ENCODE measurements at places on chromosomes 16 and 17.

DNA sequence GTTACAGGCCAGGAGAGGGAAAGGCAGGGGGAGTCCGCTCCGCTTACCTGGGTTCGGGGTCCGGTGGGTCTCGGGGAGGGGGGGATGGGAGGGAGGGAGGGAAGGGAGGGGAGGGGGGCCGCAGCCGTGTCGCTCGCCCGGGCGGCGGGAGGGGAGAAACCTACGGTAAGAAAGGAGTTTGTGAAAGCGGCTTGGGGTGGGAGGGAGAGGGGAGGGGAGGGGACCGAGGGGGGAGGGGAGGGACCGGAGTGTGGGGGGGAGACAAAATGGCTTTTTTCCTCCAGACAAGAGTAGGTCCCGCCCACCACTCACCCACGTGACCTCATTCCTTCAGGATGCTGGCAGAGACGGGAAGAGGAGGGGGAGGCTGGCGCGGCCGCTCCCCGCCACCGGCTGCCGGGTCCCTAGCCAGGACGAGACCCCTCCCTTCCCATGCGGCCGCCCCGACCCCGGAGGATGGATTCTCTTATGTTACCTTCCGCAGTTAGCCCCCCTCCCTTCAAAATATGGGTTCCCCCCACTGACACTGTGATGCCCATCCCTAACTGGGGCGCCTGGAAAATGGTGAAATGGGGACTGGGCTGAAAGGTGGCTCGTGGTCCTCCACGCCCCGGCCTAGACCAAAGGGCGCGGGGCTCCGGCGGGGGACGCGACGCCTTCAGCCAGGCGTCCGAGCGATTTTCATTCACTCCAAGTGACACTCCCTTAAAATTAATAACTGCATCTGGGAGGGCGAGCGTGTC, at the start of gene PCGF2:
Gene PCGF2, minus strand, starts transcription at position 188 of the 743 bp plus-strand sequence. CDS start 7,934 bp downstream, outside the sequence.
- DNase-seq = peak; percentile 84

- peak; percentile 77 for DNase-seq
Measured at GRCh38 chr17:50094243-50094752, 853 bp upstream of the PDK2 start.

GRCh38 chr16:84847564-84848355, 28.0 kb downstream of the CRISPLD2 start:
- no peak for DNase-seq

DNA sequence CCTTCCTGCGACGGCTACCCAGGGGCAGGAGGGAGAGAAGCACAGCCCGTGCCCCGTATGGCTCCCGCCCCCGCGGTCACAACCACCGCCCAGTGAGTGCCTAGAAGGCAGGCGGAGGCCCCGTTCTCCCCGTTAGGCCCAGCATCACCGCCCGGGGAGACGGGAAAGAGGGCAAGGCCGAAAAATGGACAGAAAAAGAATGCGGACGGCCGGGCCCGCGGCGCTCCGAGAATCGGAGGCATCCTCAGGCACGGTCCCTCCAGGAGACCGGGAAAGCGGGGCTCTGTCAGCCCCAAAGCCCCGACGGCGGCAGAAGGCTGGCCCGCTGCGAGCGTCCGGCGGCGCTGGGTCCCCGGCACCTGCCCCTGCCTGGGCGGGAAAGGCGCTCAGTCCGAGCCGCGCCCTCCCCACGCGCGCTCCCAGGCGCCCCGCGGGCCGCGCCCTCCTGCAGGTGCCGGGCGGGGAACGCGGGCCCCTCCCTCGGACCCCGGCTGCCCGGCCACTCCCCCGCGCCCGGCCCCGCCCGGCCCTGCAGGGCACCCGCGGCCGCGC, 407 bp downstream of the MCRIP1 start:
- DNase-seq = no peak

GRCh38 chr17:57984261-57984890, 3.7 kb downstream of the VEZF1 start:
- DNase-seq = no peak

DNA sequence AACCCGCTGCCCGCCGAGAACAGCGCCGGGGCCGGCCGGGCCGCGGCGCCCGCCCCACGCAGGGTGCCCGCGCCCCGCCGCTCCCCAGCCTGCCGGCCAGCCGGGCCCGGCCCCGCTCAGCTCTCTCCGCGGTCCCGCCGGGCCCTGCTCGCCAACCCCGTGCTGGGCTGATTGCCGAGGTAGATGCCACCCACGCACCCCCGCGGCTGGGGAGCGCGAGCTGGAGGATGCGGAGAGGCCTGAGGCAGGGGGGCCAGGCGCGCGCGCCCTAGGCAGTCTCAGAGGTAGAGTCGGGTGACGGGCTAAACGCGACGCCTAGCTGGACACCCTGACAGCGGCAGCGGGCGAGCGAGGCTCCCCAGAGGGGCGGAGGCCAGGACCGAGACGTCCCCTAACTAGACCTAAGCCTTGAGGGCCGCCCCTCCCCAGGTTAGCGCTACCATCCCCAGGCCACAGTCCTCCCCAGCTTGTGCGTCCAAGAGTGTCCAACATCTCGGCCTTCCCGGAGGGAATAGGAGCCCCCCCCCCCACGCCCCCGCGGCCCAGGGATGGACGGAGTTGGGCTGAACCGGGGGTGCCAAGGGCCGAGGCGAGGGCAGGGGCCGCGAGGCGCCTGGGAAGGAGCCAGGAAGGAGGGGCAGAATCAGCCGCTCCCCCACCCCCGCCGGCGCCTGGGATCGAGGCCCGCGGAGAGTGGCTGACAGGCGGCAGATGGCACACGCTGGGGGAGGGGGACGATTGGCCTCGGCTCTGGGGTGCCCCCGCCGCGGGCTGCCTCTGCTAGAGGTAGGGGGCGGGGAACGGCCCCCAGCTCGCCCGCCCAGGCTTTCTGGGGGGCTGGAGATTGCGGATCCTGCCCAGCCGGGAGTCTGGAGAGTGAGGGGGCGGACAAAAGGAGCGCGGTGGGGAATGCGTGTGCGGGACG, 2.5 kb upstream of the ZNF423 start:
- no peak for DNase-seq

GRCh38 chr17:16439303-16439791, 24.0 kb downstream of the TRPV2 start:
- DNase-seq = no peak

- DNase-seq = no peak
Measured at GRCh38 chr17:27346228-27346899, 52.5 kb downstream of the WSB1 start.

DNA sequence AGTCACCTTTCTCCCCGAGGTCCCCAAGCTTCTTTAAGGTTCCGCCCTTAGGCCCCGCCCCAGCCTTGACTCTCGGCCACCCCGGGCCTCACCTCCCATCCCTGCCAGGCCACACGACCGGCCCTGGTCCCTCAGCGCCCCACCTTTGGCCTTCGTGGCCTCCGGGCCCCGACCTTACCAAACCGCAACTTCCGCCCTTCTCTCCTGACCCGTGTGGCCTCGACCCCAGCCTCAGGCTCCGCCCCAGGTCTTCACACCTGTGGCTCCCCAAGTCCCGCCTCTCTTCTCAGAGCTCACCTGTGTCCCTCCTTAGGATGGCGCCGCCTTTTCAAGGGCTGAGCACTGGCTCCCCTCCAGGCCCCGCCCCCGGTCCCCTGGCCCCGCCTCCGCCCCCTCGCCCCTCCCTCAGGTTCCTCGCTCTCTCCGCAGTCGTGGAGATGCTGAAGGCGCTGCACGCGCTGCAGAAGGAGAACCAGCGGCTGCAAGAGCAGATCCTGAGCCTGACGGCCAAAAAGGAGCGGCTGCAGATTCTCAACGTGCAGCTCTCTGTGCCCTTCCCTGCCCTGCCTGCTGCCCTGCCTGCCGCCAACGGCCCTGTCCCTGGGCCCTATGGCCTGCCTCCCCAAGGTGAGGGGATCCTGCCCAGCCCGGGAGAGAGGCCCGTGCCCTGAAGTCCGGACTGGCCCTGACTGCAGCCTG, 10.0 kb upstream of the CISD3 start:
- no peak for DNase-seq

GRCh38 chr17:28849281-28849680, 5.5 kb upstream of the ERAL1 start:
- DNase-seq = no peak

GRCh38 chr17:32206861-32207260, 58.8 kb upstream of the RHBDL3 start:
- DNase-seq = no peak

GRCh38 chr16:88315543-88316105, 67.1 kb upstream of the ZNF469 start:
- no peak for DNase-seq

GRCh38 chr17:51189628-51190027, 23.4 kb downstream of the NME2 start:
- no peak for DNase-seq

DNA sequence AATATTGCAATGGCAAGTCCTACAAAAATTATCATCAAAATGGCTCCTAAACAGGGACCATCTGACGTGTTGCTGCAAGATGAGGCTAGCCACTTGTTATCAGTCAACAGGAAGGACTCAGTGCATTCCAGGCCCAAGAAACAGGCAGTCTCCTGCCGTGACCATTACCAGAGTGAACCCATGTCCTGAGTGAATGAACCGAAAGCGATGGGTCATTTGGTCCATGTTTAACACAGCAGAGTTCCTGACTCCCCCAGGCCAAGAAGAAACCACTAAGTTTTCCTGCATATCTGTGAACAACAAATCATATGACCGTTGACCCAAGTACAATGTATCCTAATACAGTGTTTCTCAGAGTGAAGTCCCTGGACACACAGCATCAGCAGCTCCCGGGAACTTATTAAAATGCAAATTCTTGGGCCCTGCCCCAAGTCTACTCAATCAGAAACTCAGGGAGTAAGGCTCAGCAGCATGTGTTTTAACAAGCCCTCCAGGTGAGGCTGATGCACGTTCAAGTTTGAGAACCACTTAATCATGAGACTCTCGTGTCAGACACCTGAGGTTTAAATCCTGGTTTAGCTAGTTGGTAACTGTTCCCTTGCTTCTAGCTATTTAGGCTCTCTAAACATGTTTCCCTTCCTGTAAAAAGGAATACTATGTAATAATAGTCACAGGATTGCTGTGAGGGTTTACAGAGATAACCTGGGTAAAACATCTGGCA, 429.4 kb upstream of the MAF start:
- no peak for DNase-seq

GRCh38 chr16:48433850-48434530, 48.8 kb upstream of the SIAH1 start:
- DNase-seq = no peak

DNA sequence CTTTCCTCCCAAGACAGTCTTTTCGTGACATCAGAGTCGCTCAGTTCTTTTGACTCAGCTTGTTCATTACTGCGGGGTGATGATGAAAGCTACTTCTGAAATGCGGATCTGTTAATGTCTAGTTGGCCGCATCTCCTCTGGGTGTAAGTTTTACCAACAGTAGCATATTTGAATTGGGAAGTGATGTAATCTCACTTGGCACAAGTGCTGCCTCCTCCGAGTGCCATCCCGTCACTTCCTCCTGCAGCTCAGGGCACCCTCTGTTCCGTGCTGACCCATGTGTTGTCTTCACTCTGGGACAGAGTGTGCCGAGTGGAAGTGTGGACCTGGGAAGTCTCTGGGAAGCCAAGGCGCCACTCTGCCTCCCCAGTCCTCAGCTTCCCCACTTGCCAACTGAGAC, 8.9 kb downstream of the ADAD2 start:
- no peak for DNase-seq

GRCh38 chr17:52419229-52419641, 260.7 kb upstream of the CA10 start:
- DNase-seq = no peak
